Lung (tissue), 17 donors: ENCODE measurements at places on chromosomes 16 and 17. TPM values are rescaled to one million over a fixed set of nuclear protein-coding genes. Genes with fewer than 3 reads are reported as not detected.

DNA sequence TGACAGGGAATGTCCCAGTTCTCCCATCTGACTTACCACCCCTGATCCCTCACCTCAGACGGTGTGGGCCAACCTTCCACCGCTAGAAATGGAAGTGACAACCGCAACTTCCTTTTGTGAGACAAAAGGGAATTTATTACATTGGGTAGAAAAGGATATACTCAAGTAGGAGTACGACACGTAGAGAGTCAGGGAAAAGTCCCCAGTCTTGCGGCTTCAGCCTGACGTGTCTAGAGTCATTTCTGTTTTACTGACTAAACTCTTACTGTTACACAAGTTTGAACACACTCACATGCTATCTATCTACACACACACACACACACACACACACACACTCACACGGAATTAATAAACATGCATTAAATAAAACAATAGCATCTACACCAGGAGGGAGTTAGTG is 178.9 kb downstream of the COPRS start:
- peaks cover 4% of the 10 kb centered on the region for H3K27me3 ChIP-seq
- DNase-seq, result no peak
- H3K4me1 ChIP-seq, result no peaks in the 10 kb centered on the region
- no peaks in the 10 kb centered on the region for H3K36me3 ChIP-seq
- H3K4me3 ChIP-seq, result no peak overlapping the region

GRCh38 chr16:11405331-11406176 is 60.3 kb downstream of the RMI2 start:
- H3K4me3 ChIP-seq, result no peak overlapping the region
- no peak overlapping the region for H3K27ac ChIP-seq
- DNase-seq, result no peak
- H3K36me3 ChIP-seq, result no peaks in the 10 kb centered on the region
- no peaks in the 10 kb centered on the region for H3K27me3 ChIP-seq

- no peak for DNase-seq
- H3K4me3 ChIP-seq, result no peak overlapping the region
- no peaks in the 10 kb centered on the region for H3K4me1 ChIP-seq
- no peak overlapping the region for H3K27ac ChIP-seq
- no peaks in the 10 kb centered on the region for H3K27me3 ChIP-seq
Measured at GRCh38 chr17:70655176-70655958, 486.0 kb downstream of the KCNJ2 start.

DNA sequence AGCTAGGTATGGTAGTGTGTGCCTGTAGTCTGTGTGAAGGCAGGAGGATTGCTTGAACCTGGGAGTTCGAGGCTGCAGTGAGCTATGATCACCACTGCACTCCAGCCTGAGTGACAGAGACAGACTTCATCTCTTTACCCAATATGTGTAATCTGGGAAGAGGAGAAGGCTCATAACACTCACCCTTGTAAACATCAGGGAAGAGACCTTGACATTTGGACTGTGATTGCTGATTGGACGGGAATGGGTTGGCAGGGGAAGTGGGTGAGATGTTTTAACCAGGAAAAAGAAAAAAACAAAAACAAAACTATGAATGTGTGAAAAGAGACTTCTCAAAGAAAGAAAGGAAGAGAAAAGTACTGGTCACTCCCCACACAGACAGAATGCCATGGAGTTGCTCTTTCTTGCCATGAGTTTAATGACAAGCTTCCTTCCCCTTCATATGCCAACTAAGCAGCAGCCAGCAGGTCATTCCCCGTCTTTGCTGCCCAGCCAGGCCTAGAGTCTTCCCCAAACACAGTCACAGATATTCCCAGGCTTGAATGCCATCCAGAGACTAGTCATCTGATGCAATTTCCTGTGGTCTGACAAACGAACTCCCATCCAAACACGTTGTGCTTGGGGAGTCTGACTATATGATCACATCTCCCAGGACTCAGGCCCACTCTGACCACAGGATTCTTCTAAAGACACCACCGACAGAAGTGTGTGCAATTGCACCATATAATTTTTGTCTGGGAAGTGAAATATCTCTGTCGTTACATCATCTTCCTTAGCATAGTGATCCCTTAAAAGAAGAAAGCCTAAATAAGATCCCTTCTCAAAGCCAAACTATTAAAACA is 3.6 kb upstream of the XAF1 start:
- DNase-seq, result peak; percentile 86
- peak overlapping the region; percentile 90 for H3K27ac ChIP-seq
- H3K27me3 ChIP-seq, result no peaks in the 10 kb centered on the region
- no peak overlapping the region for H3K4me3 ChIP-seq

DNA sequence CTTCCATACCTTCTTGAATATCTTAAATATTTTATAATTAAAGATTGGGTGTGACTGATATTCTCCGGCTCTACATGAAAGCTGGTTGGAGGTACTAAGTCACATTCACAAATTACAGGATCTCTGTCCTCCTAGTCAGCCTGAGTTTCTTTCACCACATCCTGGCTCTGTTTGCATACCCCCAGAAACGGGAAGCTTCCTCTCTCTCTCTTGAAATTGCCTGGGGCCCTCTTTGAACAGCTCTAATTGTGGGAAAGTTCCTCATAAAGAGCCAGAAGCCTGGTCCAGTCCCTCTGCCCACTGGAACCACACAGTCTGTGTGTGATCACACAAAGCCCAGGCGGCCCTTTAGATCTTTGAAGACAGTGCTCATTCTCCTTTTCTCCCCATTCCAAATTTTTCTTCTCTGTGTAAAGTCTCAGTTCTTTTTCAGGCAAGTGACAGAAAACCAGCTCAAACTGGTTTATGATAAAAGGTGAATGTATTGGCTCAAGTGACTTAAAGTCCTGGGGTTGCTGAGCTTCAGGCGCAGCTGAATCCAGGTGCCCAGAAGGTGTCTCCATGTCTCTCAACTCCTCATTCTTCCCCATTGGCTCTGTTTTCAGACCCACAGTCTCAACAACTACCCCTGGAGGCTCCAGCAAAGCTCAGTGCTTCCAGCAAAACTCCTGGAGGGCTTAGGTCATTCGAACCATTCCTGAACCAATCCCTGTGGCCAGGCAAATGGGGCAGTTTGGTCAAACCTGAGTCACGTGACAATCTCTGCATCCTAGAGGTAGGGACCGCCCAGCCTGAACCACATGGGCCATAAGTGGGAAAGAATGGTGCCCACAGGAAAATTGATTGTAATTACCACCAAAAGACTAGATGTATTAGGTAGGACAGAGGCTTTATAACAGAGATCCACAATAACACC is 8.5 kb upstream of the RAI1 start:
- DNase-seq, result no peak
- no peak overlapping the region for H3K27ac ChIP-seq
- H3K36me3 ChIP-seq, result no peaks in the 10 kb centered on the region
- H3K4me1 ChIP-seq, result no peaks in the 10 kb centered on the region

DNA sequence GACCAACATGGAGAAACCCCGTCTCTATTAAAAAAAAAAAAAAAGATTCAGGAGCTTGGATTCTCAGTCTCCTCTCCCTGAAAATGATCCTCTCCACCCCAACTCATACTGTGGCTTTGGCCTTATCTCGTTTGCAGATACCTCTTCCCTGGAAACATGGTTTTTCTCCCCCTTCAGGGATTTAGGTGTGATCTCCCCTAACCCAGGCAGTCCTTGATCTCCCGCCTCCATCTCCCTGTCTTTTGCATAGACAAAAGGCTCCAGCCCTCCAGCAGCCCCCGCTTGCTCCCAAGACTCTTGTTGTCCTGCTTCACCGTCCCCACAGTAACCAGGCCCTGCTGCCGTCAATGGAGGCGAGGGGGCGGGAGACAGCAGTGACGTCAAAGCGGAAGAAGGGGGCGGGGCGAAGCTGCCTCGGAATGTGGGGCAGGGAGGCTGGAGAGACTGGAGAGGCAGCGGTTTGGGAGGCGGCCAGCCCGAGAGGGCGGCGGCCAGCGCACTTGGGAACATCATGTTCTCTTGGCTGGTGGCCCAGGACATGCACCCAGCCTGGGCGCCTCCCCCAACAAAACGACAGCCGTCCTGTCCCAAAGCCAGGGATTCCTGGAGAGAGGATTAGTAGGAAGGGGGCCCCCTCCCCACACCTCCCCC is 1.9 kb upstream of the PER1 start:
- peak overlapping the region; percentile 99 for H3K27ac ChIP-seq
- H3K4me1 ChIP-seq, result peaks cover 33% of the 10 kb centered on the region
- H3K36me3 ChIP-seq, result peaks cover 17% of the 10 kb centered on the region
- peak; percentile 100 for DNase-seq

DNA sequence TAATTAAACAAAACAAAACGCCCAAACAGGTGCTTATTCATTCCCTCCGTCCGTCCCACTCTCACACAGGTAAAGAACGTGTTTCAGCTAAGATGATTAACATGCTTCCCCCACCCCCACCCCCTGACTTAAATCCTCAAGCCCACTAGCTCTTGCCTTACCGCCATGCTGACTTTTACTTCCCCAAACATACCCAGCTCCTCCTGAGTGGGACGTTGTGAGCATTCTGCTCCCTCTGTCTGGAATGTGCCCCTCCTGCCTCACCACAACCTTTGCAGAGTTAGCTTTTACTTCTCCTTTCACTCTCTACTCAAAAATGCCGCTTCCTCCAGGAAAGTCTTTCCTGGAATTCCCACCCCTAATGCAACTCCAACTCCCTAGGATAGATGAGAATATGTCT is 774.0 kb upstream of the RBFOX1 start:
- H3K4me1 ChIP-seq, result no peaks in the 10 kb centered on the region
- no peak for DNase-seq
- no peaks in the 10 kb centered on the region for H3K36me3 ChIP-seq

DNA sequence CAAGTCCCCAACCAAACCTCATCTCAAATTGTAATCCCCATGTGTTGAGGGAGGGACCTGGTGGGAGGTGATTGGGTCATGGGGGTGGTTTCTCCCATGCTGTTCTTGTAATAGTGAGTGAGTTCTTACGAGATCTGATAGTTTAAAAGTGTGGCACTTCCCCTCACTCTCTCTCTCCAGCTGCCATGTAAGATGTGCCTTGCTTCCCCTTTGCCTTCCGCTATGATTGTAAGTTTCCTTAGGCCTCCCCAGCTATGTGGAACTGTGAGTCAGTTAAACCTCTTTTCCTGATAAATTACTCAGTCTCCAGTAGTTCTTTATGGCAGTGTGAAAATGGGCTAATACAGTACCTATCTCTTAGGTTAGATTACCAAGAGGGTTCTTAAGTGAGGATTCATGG is 5.8 kb downstream of the PMFBP1 start:
- H3K27me3 ChIP-seq, result no peaks in the 10 kb centered on the region
- H3K4me1 ChIP-seq, result no peaks in the 10 kb centered on the region
- H3K4me3 ChIP-seq, result no peak overlapping the region
- no peak overlapping the region for H3K27ac ChIP-seq
- H3K36me3 ChIP-seq, result no peaks in the 10 kb centered on the region
- no peak for DNase-seq

DNA sequence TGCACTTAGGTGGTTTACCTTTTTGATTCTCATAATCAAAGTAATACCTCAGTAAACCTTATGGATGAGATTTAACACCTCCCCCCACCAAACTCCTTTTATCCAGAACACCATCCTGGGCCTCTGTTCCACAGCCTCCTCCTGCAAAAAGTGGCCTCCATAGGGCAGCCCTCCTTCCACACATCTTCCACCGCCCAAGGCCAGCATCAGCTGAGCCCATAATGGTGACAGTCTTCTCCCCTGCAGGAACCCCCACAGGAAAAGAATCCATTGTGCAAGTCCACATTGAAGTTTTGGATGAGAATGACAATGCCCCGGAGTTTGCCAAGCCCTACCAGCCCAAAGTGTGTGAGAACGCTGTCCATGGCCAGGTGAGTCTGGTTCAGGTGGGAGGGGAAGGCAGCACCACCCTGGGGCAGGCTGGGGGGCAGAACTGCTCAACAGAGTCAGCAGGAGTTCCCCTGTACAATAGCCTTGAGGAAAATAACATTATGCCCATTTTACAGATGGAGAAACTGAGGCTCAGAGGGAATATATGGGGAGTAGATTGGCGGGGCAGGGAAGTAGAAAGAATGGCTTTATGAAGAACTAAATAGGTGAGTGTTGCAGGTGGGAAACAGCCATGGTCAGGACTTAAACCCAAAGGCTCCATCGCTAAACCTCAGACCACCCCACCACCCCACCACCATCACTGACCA is 29.2 kb upstream of the BEAN1 start:
- DNase-seq, result no peak
- H3K27me3 ChIP-seq, result no peaks in the 10 kb centered on the region
- no peaks in the 10 kb centered on the region for H3K4me1 ChIP-seq

- peak; percentile 82 for DNase-seq
- no peak overlapping the region for H3K4me3 ChIP-seq
- H3K36me3 ChIP-seq, result no peaks in the 10 kb centered on the region
- H3K27ac ChIP-seq, result peak overlapping the region; percentile 75
- peaks cover 5% of the 10 kb centered on the region for H3K4me1 ChIP-seq
Measured at GRCh38 chr16:54193665-54194333, 92.8 kb downstream of the IRX3 start.

DNA sequence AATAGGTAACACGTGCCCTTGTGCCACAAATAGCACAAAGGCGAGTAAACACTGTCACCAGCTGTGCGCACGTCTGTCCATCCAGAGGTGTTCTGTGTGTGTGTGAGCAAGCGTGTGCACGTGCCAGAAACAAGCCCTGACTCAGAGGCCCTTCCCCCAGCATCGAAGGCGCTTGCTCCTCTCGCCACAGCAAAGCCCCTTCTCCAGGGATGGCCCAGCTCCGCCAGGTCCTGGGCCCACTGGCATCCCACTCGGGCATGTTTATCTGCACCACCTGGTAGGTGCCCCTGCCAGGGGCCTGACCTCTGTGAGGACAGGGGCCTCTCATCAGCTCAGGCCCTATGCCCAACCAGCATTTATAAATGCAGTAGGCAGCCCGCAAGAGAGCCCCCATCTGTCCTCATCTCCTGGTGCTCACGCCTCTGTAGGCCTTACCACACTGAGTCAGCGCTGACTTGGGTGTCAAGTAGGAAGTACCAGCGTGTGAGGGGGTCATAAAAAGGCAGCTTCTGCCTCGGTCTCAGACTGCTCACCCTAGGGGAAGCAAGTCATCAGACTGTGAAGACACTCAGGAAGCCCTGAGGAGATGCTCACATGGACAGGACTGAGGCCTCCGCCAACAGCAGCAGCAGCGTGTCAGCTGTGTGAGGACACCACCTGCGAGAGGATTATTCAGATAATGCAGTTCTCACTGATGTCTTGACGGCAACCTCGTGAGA is 10.8 kb downstream of the TMEM235 start:
- H3K4me1 ChIP-seq, result no peaks in the 10 kb centered on the region
- DNase-seq, result no peak
- H3K36me3 ChIP-seq, result no peaks in the 10 kb centered on the region
- no peak overlapping the region for H3K27ac ChIP-seq
- no peaks in the 10 kb centered on the region for H3K27me3 ChIP-seq
- no peak overlapping the region for H3K4me3 ChIP-seq

- no peaks in the 10 kb centered on the region for H3K36me3 ChIP-seq
- peaks cover 25% of the 10 kb centered on the region for H3K4me1 ChIP-seq
- peak overlapping the region; percentile 86 for H3K27ac ChIP-seq
Measured at GRCh38 chr16:10558746-10559641, 21.4 kb downstream of the EMP2 start.

- no peak for DNase-seq
- no peaks in the 10 kb centered on the region for H3K4me1 ChIP-seq
- no peaks in the 10 kb centered on the region for H3K36me3 ChIP-seq
Measured at GRCh38 chr17:65193716-65194293, 56.6 kb downstream of the RGS9 start.

Gene TBC1D3K
- total RNA-seq, result not detected

Gene NPB
- total RNA-seq, result 0.55 TPM

Gene ASB16
- total RNA-seq, result 0.11 TPM

Gene PIRT
- 0.26 TPM for total RNA-seq

Gene MYLK3
- 4.6 TPM for total RNA-seq
